CD4-positive, alpha-beta T cell treated with Interleukin-17A for 4 hours (primary cell): ENCODE measurements at places on chromosomes 16 and 17.
A peak's percentile ranks its signal among the peaks of the same experiment; 100 is the strongest.

DNA sequence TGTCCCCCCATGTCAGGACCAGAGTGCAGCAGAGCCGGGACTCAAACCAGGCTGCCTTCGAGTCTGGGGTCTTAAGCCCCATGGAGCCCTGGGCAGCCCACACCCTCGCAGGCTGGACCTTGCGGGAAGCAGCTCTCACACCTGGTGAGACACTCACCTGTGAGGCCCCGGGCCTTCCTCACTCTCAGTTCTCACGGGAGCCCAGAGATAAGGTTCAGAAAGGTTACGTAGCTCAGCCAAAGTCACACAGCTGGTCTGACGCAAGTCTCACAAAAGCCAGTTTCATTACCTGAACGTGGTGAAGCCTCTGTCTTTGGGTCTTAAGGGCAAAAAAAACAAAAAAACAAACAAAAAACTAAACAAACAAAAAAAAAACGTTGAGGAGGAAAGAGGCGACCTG lies 32.8 kb upstream of the SSTR5 start:
- no peak for DNase-seq

DNA sequence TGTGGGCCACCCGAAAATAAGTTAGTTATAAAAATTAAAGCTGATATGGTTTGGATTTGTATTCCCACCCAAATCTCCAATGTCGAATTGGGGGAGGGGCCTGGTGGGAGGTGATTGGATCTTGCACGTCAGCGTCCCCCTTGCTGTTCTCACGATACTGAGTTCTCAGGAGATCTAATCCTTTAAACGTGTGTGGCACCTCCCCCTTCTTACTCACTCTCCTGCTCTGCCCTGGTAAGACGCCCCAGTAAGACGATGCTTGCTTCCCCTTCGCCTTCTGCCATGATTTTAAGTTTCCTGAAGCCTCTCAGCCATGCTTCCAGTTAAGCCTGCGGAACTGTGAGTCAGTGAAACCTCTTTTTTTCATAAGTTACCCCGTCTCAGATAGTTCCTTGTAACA lies 35.4 kb downstream of the SYCE1L start:
- DNase-seq: no peak

DNA sequence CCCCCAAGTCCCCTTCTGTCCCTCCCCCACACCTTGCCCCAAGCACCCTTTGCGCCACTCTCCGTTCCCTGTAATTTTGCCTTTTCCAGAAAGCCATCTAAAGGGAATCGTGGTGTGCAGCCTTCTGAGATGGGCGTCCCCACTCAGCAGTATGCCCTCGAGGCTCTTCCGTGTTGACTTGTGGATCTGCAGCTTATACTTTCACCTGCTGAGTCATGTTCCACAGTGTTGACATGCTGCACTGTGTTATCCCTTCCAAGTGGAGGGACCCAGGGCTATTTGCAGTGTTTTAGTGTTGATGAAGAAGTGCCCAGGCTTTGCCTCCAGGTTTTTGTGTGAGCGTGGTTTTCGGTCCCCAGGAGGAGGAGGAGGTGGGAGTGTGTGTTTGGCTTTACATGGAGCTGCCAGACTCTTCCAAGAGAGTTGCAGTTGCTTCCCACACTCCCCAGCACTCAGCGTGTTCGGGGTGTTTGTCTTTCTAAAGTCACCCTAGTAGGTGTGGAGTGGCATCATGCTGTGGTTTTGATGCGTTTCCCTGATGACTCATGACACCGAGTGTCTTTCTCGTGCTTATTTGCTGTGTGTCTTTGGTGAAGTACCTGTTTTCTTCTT lies 32.1 kb upstream of the JPT2 start:
- peak; percentile 57 for DNase-seq

- no peak for DNase-seq
Observed at GRCh38 chr17:199191-199604, 17.7 kb upstream of the DOC2B start.

GRCh38 chr17:40310882-40311391 lies 2.0 kb downstream of the RARA start:
- DNase-seq: no peak

DNA sequence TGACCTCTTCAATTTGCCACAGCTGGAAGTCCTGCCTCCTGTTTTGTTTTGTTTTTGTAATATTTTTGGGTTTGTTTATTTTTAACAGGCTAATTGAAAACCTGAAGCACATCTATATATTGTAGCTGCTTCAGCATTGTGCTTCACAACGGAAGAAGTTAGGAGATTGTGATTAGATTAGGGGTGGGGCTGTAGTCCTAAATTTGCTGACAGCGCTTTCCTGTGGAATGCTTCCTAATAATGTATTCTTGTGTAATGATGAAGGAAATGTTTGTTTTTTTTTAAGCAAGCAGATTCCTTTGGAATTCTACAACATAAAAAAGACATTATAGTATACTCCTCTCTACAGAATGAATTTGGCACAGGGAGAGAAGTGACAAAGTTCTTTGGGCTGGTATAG lies 70.1 kb downstream of the NLK start:
- DNase-seq: no peak

GRCh38 chr17:40433551-40434415 lies 9.5 kb upstream of the IGFBP4 start:
- peak; percentile 32 for DNase-seq

GRCh38 chr16:53129281-53130158 lies 74.7 kb downstream of the CHD9 start:
- DNase-seq: no peak

DNA sequence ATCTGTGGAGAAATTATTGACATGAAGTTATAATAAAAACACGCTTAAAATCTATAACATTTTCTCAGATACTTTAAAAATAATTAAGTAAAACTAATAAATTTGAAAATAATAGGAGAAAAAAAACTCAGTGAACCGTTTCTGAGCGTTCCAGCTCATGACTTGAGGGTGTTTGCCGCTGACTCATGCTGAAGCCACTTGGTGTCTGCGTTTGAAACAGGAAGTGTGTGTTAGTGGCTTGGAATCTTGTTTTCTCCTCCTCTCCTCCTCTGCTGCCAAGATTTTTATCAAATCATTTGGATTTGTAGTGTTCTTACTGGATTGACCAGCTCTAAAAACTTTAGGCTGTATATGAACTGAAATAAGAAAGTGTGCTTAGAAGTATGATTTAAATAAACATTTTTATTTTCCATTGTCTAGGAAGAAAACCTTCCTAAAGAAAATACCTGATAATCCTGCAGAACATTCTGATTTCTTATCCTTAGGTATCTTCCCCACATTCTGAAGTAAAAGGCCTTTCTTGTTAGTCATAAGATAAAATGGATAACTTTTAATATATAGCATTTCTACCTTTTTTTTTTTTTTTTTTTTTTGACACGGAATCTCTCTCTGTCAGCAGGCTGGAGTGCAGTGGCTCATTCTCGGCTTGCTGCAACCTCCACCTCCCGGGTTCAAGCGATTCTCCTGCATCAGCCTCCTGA lies 30.8 kb downstream of the USP10 start:
- DNase-seq: peak; percentile 62

- DNase-seq: no peak
Observed at GRCh38 chr16:11484691-11485258, 101.9 kb downstream of the LITAF start.

DNA sequence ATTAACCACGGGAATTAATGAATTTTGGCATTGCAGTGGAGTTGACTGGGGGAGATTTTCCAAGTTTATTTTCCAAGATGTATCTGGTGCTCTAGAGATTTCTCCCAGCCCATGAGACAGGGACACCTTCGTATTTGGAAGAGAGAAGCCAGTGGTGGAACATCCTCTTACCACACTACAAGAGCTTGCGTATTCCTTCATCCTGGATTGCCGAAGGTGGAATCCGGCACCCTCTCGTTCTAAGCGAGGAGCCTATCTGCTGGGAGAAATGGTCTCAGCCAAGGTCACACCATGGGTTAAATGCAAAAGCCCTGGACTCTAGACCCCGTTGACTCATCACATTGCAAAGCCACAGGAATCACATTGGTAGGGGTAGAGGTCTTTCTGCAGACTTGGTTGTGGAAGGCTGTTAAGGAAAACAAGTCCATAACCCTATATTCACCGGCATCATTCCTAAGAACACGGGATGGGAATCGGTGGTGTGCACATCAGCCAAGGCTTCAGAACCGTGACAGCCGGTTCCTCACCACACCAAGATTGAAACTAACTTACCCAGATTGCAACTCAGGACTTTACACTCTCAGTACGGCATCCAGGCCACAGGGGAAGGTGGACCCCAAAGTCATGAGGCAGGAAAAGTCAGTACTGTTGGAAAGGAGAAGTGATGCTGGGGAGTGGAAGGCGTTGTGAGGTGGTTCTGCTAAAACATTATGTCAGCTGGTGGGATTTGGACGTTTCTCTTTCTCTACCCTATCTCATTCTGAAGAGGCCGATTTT lies 259.8 kb downstream of the CPPED1 start:
- no peak for DNase-seq

DNA sequence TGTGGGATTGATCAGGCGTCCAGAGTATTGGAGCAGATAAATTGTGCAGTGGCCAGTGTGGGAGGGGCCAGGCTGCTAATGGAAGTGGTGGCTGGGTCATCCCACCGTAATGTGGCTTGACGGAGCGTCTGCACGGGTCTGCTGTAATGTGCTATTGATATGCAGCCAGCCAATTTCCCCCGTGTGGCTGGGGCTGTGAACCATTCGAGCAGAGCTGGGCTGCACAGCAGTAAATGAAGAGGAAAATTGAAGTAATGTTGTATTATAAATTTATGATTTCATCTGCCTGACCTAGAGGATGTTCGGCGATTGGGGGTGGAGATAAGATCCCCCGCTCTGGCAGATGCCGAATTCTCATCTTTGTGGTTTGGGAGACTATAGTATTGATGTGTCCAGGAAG lies 121.5 kb downstream of the CCDC182 start:
- no peak for DNase-seq

- DNase-seq: no peak
Observed at GRCh38 chr17:3976675-3977171, 12.5 kb upstream of the ATP2A3 start.

DNA sequence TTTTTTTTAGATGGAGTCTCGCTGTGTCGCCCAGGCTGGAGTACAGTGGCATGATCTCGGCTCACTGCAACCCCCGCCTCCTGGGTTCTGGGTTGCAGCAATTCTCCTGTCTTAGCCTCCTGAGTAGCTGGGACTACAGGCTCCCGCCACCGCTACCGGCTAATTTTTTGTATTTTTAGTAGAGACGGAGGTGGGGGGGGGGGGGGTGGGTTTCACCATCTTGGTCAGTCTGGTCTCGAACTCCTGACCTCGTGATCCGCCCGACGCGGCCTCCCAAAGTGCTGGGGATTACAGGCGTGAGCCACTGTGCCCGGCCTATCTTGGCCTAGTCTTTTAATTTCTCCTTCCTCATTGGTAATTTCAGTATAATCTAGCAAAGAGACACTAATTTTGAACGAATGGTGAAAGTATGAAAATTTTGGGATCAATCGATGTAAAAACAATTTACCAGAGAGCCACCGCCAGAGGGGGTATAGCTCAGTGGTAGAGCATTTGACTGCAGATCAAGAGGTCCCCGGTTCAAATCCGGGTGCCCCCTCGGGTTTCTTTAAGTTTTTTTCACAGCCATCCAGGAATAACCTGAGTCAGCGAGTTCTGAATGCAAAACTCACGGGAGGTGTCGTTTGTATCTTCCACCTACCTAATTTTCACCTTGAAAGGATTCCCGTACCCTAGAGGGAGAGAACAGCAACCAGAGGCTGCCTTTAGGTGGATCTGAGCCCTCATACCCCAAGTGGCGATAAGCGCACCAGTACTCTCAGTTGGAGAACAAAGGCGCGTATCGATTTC lies 2.5 kb upstream of the LASP1 start:
- peak; percentile 74 for DNase-seq

GRCh38 chr17:34285286-34285792 lies at the start of gene CCL11:
Gene CCL11, plus strand, starts transcription at chr17:34285742. Its CDS starts 67 bp downstream, at chr17:34285809.
- no peak for DNase-seq

DNA sequence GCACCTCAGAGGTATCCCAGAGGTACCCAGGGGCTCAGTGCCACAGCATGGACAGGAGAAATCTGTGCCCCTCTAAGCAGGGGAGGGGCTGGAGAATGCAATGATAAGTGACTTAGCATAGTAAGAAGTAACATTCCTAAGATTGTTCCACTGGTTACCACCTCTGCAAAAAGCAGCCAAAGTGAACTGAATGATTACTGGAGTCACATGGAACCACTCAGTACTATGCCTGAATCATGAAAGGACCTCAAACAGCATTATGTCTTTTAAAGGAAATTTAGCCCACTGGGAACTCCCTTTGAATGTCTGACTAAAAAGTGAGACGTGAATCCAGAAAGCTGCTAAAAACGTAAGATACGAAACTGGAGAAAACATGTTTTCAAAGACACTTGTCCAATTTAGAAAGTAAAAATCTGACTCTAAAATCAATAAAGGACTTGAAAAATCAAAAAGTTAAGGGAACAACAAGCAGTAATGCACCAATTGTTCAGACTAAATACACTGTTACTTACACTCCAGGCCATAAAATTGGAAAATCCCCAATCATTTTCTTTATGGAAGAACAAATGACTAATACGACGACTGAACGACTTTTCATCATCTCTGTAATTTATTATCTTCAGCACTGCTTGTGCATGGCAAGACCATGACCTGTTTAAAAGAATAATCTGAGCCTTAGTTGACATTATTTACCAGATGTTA lies 38.6 kb downstream of the LITAFD start:
- no peak for DNase-seq

DNA sequence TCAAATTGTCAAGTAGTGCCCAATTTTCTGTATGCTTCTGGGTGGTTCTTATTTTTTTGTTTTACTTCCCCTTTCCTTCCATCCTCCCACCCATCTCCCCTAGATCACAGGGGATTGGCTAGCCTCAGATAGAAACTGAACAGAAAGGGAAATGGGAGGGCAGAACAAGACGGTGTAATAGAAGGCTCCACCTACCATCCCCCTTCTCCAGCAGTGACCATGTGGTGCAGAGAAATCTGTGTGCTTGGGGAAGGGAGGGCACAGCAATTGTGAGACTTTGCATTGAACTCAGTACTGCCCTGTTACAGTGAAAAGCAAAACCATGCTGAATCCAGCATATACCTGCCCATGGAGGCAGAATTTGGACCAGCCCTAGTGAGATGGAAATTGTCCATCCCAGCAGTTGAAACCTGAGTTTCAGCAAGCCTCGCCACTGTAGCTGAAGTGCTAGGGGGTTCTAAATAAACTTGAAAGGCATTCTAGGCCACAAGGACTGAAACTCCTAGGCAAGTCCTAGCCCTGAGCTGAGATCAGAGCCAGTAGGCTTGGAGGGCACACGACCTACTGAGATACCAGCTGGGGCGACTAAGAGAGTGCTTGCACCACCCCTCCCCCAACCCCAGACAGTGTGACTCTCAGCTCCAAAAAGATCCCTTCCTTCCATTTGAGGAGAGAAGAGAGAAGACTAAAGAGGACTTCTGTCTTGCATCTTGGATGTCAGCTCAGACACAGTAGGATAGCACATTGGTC lies 5.2 kb downstream of the SLFN11 start:
- DNase-seq: peak; percentile 24

GRCh38 chr16:3951861-3952736 lies 71.6 kb upstream of the CREBBP start:
- no peak for DNase-seq

GRCh38 chr16:81220349-81220748 lies 18.1 kb upstream of the BCO1 start:
- no peak for DNase-seq
